ENCODE measurements at places on chromosomes 3 and 15. TPM values are rescaled to one million over a fixed set of nuclear protein-coding genes. Genes with fewer than 3 reads are reported as not detected.

STAC gene
- not detected for total RNA-seq

CHRNA7 gene
- total RNA-seq, result not detected

SSUH2 gene
- total RNA-seq, result not detected

TIGIT gene
- 4.2 TPM for total RNA-seq

TERC gene
- 9.0 TPM for total RNA-seq

KCNMB3 gene
- 0.70 TPM for total RNA-seq

TMC3 gene
- total RNA-seq, result not detected

ETFA gene
- 11.4 TPM for total RNA-seq

AGBL1 gene
- total RNA-seq, result not detected

GOLGA6L7 gene
- not detected for total RNA-seq

OSBPL10 gene
- total RNA-seq, result not detected

SELENOS gene
- 48.5 TPM for total RNA-seq
